Stimulated activated CD8-positive, alpha-beta memory T cell treated with anti-CD3 and anti-CD28 coated beads, Interleukin-15, amount 100 ng/mL, for 24 hours (primary cell): ENCODE measurements at places on chromosomes 7 and 10.

- no peak for DNase-seq
Measured at GRCh38 chr10:51034769-51035168, 39.5 kb upstream of the PRKG1 start.

DNA sequence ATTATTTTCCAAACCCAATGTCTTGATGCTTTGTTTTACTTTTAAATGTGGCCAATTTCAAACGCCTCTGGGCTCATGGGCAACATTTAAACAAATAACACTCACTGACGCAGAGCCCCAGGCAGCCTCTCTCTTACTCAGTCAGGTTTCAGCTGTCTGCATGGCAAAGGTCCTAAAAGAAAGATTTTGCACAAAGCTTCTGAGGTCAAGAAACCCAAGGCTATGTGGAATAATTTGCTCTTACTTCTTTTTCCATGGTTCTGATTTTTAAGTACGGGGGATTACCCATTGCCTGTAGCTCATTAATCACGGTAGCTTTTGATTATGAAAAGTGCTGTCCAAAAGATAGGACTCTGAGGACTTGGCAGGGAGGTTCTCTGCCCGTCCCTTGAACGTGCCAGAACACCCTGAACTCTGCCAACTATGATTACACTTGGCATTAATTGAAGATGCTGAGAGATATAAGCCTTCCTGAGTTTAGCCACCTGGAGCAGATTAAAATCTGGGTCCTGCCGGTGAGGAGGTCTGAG lies 14.1 kb upstream of the MSRB2 start:
- DNase-seq: no peak

DNA sequence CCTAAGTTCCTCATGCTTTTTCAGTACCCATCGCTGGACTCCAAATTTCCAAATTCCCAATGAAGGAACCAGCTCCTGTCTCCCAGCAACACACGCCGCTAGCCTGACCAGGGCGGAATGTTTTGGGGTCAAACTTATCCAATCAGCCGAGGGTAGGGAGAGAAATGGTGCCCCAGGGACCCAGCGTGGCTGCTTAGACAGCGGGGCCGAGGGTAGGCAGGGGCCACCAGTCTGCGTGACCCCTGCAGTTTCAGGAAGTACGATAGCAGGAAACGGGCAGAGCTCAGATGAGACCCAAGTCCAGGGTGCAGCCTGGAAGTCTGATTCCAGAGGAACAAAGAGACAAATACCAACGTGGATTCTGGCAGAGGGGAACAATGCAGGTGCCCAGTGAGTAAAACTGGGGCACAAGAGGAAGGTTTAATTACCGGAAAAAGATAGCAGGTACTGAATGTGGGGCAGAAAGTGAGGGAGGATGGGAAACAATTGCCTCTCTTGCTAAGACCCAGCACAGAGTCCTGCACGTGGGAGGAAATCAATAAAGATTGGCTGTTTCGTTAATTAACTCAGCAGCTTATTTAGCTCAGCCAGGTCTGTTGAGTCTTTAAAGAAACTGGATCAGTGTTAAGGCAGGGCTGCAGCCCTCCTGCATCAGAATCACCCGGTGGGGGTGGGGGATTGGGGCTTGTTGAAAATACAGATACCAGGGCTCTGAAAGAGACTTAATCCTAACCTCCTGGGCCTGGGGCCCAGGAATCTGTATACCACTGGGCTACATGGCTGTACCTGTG lies 50.4 kb upstream of the NFE2L3 start:
- no peak for DNase-seq

GRCh38 chr10:121081306-121081705 lies 230.1 kb downstream of the WDR11 start:
- no peak for DNase-seq

DNA sequence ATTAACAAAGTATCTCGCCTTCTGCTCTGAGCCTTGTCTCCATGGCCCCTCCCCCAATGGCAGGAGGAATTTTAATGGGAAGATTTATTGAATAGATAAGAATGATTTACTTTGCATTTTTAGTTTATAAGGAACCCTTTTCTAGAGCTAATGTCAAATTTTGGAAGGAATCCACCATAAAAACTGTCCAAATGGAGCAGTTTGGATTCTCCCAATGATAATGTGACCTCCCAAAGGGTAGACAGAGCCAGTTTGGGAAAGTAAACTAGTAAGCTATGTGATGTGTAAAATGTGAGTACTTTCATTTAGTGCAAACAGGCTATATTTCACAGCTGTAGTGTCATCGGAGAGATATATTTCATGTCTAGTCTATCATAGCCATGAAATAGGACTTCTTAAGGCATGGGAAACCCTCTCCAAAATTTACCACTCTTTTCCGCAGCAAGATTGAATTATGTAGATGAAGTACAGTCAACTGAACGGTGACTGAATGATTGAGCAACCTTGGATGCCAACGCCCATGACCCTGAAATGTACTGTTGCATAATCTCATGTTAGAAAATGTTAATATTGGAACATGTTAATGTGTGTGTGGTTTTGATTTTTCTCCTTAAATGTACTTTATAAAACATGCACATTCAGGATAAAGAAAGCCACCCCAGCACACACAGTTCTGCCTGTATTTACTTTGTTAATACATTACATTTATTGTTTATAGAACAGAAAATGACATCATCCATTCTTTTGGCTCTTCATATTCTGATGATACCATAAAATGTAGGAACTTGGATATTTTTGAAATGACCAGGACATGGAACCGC lies 140.6 kb downstream of the NRP1 start:
- DNase-seq: no peak

DNA sequence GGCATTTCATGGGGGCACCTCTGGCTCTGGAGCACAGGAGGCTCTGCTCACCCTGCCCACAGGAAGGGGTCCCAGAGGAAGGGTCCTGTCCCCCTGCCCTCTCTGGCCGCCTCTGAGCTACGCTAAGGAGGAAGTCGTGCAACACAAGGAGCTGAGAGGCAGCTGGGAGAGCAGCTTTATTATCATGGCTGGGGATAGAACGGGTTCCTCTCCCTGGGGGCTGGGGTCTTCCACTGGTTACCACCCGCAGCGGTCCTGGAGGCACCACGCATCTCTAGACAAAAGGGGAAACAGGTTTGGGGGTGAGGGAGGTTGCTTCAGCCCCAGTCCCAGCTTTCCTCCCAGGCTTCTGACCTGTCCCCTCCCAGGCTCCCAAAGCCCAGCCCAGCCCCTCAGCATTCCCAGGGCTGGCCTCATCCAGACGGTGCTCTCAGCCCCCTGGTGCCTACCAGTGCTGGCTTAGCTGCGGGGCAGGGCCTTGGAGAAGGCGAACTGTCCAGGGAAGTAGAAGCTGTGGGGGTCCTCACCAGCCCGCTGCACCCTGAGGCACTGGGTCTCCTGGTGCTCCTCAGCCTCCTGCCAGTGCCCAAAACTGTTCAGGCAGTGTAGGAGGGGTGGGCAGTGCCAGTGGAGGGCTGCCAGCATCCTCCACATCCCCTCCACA lies 3.1 kb downstream of the RARRES2 start:
- DNase-seq: no peak

GRCh38 chr7:127892488-127893314 lies 138.5 kb downstream of the LRRC4 start:
- no peak for DNase-seq

- no peak for DNase-seq
Measured at GRCh38 chr10:109773288-109774120, 149.8 kb downstream of the XPNPEP1 start.

DNA sequence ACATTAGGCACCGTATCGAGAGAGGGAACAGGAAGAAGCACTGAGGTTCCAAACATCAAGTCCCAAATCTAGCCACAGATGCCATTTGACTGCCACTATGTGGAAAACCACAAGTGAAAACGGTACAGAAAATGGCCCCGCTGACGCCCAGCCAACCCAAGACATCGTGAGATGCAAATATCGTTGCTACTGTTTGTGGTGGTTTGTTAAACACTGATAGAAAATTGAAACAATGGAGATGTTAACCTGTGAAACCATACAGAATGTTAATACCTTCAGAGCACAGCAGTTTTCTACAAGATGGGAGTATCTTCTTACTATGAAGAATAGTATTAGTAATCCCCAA lies 152.4 kb upstream of the LRRTM3 start:
- DNase-seq: no peak

DNA sequence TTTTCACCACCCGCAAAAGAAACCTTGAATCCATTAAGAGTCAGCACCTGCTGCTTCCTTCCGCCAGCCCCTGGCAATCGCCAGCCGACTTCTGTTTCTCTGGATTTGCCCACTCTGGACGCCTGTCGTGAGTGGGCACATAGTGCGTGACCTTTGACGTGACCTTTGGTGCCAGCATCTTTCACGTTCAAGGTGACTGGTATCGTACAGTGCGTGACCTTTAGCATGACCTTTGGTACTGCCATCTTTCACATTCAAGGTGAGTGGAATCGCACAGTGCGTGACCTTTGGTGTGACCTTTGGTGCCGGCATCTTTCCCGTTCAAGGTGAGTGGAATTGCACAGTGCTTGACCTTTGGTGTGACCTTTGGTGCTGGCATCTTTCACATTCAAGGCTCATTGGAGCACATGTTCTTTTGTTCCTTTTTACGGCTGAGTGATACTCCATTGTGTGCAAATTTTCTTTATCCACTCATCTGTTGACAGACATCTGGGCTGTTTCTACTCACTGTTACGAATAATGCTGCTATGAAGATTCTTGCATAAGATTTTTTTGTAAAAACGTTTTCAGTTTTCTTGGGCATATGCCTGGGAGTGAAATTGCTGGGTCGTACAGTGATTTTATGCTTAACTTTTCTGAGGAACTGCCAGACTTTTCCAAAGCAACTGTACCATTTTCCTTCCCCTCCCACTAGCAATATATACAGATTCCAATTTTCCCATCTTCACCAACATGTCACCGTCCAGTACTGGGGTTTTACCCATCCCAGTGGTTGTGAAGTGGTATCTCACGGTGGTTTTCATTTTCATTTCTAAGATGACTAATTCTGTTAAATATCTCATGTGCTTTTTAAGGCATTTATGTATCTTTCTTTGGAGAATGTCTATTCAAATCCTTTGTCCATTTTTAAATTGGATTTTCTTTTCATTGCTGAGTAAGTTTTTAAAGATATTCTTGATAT lies 145.3 kb downstream of the DIP2C start:
- no peak for DNase-seq

DNA sequence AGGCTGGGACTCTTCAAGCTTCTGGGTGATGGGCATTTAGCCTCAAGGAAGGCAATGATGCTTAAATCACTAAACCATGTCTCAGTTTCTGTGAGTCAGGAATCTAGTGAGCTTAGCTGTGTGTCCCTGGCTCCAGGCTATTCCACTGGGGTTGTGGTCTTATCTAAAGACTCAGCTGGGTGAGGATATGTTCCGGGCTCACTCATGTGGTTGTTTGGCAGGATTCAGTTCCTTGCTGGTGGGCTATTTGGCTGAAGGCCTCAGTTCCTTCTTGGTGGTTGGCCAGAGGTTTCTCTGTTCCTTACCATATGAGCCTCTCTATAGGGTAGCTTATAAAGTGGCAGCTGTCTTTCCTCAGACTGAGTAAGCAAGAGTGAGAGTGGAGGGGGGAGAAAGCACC lies 12.0 kb downstream of the EVX1 start:
- no peak for DNase-seq

- no peak for DNase-seq
Measured at GRCh38 chr7:12735923-12736322, 48.5 kb downstream of the ARL4A start.

DNA sequence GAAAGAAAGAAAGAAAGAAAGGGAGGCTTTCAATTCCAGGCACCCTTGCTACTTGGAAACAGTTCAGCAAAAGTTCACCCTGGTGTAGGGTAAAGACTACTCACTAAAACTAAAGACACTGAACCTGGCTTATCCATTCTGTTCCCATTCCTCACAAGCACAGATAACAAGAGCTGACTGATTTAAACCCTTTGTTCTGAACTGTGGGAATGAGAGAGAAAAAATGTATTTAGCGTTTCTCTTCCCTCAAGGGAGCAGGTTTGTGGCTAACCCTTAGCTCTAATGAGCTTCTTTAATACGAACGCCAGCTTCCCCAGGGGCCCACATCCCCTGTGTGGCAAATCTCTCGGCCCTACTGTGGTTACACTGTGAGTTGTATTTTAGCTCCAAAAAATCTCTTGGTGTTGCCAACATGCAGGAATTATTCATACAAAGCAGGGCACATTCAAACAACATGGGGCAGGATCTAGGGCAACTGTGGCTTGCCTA lies 23.3 kb downstream of the PRTFDC1 start:
- no peak for DNase-seq

GRCh38 chr7:98168181-98168903 lies 42.9 kb upstream of the BHLHA15 start:
- DNase-seq: no peak
